ENCODE measurements at places on chromosomes 4 and X. TPM values are rescaled to one million over a fixed set of nuclear protein-coding genes. Genes with fewer than 3 reads are reported as not detected.

The PRR32 gene
- not detected for total RNA-seq

The ASB5 gene
- total RNA-seq, result not detected

The PHKA2 gene
- total RNA-seq, result 16.9 TPM

The UCP1 gene
- total RNA-seq, result not detected

The GATA1 gene
- total RNA-seq, result not detected

The CASP3 gene
- 27.4 TPM for total RNA-seq

The MTTP gene
- not detected for total RNA-seq

The MAGEA1 gene
- not detected for total RNA-seq

- DNase-seq, result no peak
Measured at GRCh38 chr4:157121401-157121800, 45.5 kb downstream of the GLRB start.

- DNase-seq, result no peak
Measured at GRCh38 chr4:174358410-174358809, 74.7 kb downstream of the CEP44 start.

GRCh38 chr4:9988363-9988749 is 32.9 kb downstream of the SLC2A9 start:
- DNase-seq, result no peak

GRCh38 chr4:143406523-143406922 is 69.8 kb downstream of the GAB1 start:
- DNase-seq, result no peak

DNA sequence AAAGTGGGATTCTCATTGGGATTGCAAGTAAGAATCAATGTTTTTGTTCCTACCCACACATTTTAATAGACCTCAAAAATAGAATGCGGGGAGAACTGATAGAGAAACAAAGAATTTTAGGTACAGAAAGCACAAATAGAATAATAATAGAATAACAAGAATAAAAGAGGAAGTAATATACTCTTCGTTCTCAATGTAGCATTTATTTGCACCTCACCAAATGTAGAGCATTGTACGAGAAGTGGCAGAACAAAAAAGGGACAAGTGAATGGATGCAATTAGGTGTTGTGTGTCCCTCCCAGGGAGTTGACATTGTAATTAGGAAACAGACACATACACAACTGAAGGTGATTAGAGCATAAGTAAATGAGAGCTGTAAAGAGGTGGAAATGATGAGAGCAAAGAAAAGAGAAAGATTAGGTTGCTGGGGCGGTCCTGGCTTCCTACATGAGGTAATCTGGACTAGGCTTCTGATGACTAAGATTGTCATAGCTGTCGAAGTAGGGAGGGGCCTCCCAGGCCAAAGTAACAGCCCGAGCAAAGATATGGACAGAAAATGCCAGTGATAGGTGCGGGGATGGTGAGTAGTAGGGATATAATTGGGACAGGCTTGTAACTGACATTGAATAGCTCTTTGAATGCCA is 10.4 kb downstream of the RAB9A start:
- no peak for DNase-seq

DNA sequence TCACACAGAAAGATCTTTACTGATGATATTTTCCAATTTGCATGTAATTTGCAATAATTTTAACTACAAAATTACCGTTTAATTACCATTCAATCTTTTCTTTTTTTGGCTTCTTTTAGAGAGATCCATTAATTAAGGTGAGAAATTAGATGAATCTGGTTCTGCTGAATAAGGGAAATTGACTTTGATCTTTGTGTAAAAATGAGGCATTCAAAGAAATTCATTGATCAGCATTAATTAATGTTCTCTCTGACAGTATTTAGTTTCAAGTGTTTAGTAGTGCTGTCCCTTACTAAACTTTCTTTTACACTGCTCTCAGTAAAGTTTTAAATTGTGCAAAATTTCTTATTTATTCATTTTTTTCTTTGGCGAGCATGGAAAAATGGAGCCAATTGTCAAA is 97.2 kb upstream of the KCTD8 start:
- DNase-seq, result no peak

GRCh38 chr4:102295153-102295862 is 50.0 kb downstream of the SLC39A8 start:
- no peak for DNase-seq

- DNase-seq, result no peak
Measured at GRCh38 chrX:23699636-23700194, 32.4 kb downstream of the PRDX4 start.

DNA sequence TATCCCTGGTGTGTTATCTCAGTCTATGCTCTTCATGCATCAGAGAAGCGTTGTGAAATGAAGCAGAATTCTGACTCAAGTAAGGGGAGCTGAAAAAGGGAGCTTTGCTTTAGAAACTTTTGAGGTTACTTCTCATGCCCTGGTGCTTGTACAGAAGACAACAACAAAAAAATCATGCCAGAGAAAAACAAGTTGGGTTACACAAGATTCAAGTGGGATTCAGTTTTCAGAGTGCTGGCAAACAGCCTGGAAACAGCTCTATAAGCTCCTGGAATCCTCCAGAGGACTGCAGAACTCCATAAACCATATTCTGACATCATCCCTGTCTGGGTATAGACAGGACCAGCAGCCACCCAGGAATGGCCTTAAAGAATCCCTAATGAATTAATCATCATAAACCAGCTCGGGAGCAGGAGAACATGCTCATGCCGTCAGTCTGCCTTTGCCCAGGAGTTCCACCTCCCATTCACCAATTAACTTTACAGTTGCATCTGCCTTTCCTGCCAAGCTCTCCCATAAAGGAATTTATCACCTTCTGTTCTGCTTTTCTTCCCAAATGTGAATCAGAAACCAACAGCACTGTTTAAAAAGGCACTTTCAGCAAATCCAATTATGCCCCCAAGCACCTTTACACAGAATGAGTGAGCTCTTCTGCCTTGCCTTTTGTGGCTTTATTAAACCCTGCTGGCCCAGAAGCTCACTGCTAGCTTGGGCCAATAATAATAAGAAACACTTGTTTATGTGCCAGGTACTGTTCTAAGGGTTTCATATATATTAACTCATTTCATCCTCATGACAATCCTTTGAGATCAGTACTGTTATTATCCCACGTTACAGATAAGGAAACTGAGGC is 54.5 kb upstream of the FBXW7 start:
- no peak for DNase-seq

- no peak for DNase-seq
Measured at GRCh38 chr4:26083987-26084386, 170.0 kb downstream of the SMIM20 start.

DNA sequence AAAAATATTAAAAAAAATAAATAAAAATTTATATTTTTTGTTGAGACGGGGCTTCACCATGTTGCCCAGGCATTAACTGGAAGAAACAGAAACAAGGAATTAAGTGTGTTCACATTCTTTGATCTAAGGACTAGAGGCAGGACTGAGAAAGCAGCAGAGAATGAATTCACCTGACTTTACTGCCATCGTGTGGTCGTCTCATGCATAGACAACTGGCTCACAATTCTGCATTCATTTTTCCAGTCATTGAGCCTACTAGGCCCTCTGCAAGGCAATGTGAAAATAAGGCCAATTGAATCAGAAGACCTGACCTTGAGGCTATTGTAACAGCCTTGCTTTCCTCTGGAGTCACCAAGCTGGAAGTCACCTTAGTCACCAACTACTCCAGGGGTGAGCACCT is 37.4 kb downstream of the LHFPL1 start:
- DNase-seq, result no peak

- no peak for DNase-seq
Measured at GRCh38 chrX:20740443-20740842, 473.7 kb upstream of the RPS6KA3 start.

GRCh38 chrX:56029691-56030090 is 202.5 kb upstream of the KLF8 start:
- no peak for DNase-seq

DNA sequence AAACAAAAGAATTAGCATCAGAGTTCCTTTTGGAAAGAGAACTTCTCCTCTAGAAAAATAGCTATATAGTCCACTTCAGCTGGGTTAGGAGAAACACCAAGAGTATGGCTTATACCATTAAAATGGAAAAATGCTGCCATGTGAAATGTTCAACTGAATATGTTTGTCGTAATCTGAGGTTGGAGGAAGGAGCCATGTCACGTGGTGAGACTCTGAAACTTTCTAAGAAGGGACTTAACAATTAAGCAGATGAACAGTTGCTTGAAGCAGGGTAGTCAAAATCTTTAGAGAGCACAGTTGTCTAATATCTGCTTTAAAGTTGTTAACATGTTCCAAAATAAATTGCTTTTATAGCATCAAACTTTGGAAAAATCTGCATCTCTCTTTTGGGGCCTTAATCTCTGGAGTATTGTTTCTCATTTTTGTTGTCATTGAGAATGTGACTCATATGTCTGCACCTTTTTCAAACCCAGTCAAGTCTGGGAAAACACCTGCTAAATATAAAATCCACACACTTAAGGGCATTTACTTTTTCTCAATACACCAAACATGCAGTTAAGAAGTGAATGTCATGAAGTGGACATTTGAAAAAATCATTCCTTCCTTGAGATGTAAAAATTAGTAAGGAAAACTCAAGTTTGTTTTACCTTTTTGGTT is 168.8 kb upstream of the PDE5A start:
- DNase-seq, result no peak

DNA sequence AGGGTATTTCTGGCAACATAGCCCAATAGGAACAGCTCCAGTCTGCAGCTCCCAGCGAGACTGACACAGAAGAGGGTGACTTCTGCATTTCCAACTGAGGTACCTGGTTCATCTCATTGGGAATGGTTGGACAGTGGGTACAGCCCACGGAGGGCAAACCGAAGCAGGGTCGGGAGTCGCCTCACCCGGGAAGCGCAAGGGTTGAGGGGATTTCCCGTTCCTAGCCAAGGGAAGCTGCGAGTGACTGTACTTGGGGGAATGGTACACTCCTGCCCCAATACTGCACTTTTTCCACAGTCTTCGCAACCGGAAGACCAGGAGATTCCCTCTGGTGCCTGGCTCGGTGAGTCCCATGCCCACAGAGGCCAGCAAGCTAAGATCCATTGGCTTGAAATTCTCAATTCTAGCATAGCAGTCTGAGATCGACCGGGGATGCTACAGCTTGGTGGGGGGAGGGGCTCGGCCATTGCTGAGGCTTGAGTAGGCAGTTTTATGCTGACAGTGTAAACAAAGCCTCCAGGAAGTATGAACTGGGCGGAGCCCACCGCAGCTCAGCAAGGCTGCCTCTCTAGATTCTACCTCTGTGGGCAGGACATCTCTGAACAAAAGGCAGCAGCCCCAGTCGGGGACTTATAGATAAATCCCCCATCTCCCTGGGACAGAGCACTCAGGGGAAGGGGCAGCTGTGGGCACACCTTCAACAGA is 14.0 kb upstream of the ADAD1 start:
- no peak for DNase-seq

- DNase-seq, result no peak
Measured at GRCh38 chr4:80165855-80166254, 31.4 kb upstream of the PRDM8 start.

GRCh38 chrX:5998456-5998855 is 230.2 kb downstream of the NLGN4X start:
- no peak for DNase-seq

DNA sequence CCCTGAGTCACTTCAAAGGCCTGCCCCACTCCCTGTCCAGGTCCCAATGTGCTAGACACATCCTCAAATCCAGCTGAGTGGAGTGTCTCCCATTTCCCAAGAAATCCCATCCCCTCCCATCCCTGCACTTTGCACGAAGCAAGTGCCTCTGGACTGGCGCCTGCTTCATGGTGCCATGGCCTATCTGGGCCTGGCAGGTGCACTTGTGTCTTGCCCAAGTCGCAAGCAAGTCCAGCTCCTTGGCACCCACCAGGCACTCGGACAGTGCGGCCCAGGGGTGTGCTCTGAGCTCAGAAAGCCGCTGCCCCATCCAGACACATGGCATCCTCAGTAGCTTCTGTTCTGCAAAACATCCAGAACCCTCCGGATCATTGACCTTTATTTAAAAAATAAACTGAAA is 97.4 kb downstream of the DCTD start:
- no peak for DNase-seq

Data from chondrocyte (in vitro differentiated cells).